Renal pelvis (tissue), 12 donors: ENCODE measurements at places on chromosomes 1 and 21. TPM values are rescaled to one million over a fixed set of nuclear protein-coding genes. Genes with fewer than 3 reads are reported as not detected.

Gene TEDDM1
- 0.22 TPM for polyA plus RNA-seq

Gene FCN3
- polyA plus RNA-seq, result 3.9 TPM

DNA sequence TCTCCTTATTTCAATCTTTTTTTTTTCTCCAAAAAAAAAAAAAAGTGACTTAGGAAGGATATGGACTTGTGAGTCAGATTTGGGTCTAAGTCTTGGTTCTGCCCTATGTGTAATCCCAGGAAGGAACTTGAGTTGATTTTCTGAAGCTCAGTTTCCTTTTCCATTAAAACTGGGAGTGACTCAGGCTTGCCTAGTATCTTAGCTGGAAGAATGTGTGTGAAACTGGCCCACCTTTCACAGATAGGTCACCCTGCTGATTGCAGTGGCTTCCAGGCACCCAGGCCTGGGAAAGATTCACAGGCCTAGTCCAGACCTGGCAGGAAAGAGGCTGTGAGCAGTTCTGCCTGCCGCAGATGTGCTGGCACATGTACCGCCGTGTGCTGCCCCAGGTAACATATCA lies 218.3 kb upstream of the HOOK1 start:
- DNase-seq, result no peak

DNA sequence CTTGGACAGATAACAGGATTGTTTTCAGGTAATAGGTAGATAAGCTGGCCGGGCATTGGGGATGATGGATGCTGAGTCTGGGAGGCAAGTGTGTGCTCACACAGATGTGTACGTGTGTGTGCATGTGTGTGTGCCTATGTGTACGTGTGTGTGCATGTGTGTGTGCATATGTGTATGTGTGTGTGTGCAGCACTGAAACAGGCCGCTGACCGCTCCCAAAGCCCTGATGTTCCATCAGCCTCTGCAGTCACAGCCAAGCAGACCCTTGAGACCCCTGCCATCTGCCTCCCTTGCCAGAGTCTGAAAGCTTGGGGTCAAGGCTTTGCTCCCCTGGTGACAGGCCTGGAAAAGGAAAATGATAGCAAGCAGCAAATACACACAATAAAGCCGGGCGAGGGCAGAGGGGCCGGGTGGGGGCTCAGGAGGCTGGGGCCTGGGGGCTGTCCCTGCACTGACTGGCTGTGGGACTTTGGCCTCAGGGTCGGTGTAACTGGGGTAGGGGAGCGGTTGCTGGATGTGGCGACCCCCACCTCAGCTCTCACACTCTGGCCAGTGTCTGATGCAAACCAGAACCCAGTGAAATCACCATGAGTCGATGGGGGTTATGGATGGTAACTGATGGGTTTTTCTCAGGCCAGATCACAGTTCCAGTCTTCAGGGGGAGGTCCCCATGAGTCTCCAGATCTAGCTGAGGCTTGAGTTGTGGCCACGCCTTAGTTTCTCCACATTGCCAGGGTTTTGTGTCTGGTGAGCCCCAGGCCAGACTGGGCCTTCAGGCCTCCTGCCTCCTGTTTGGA lies 9.2 kb upstream of the TNFRSF8 start:
- no peak for DNase-seq

- DNase-seq, result no peak
Measured at GRCh38 chr1:32068957-32069588, 3.7 kb upstream of the TMEM39B start.

GRCh38 chr1:201759194-201759815 lies 69.7 kb upstream of the IPO9 start:
- no peak for DNase-seq

- no peak for DNase-seq
Measured at GRCh38 chr1:205746757-205747412, 3.1 kb downstream of the NUCKS1 start.

Gene CYYR1
- polyA plus RNA-seq, result 54.7 TPM
